AG04449 (cell line): ENCODE measurements at places on chromosomes 11 and 22.

DNA sequence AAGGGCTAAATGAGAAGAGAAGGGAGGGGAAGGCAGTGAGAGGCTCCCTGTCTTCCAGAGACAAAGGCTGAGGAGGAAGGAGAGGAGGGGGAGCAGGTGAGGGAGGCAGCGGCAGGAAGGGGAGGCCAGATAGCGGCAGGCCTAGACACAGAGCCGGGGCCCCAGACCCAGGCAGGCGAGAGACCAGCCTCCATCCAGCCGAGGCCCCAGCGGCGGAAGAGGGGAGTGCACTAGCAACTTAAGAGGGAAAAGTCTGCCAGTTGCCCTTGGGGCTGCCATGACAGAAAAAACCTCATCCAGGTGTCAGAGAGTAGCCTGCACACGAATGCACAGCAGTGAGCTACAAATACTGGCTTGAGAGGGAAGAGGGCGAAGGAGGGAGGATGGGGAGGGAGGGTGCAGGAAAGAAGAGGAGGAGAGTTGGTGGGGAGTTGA, 46.7 kb downstream of the IGLL1 start:
- DNase-seq: no peak

DNA sequence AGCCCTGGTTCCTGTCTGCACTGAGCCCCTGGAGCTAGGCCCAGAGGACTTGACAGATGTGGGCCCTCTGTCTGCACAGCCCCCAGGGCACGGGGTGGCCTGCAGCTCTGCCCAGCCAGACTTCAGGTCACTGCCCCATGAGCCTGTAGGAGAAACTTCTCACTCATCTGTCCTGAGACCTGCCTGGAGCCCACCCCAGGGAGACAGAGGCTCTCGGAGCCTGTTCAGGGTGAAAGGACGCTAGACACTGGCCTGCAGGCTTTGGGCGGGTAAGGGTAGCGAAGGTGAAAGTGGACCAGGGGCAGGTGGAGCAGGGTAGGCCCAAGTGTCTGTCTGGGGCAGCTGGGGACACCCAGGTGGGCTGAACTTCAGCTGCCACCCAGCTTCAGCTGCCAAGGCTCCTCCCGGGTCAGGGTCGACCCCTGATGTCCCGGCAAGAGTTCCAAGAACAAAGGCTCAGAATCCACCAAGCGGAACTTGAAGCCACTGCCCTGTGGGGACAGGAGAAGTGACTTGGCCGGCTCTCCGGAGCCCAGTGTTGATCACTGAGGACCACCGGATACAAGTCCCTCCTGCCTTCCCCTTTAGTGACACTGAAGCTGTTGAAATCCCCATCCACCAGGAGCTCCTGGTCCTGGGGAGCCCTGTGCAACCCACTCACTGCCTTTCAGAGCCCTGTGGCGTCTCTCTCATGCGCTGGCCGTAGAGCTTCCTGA, 90.3 kb downstream of the KCNQ1 start:
- DNase-seq: no peak

DNA sequence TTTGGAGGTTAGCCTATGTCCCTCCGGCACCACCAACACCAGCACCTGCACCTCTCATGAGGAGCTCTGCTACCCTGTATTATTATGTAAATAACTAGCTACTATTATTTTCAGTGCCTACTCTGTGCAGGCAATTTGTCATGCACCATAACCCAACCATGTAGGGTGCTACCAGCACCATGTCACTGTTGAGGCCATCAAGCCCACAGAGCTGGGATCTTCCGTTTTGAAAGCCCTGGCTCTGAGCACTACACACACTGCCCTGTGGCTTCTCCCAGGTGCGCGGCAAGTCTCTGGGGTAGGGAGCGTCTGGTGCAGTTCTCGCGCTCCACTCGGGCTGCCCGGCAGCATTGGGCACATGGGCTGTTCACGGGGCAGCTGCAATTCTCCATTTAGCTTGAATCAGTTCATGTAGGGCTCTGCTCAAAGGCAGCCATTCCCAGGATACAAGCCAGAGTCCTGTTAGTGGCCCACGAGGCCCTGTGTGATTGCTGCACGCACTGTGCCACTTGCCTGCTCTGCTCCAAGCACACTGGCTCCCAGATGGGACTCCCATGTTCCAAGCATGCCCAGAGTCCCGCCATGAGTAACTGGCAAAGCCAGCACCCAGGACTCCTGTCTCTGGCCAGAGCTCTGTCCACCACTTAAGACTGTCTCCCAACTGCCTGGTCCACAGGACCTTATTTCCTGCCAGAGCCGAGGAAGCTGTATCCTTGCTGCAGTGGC, 42.5 kb upstream of the CDON start:
- no peak for DNase-seq

- no peak for DNase-seq
Measured at GRCh38 chr11:58659910-58660570, 37.6 kb downstream of the CNTF start.

DNA sequence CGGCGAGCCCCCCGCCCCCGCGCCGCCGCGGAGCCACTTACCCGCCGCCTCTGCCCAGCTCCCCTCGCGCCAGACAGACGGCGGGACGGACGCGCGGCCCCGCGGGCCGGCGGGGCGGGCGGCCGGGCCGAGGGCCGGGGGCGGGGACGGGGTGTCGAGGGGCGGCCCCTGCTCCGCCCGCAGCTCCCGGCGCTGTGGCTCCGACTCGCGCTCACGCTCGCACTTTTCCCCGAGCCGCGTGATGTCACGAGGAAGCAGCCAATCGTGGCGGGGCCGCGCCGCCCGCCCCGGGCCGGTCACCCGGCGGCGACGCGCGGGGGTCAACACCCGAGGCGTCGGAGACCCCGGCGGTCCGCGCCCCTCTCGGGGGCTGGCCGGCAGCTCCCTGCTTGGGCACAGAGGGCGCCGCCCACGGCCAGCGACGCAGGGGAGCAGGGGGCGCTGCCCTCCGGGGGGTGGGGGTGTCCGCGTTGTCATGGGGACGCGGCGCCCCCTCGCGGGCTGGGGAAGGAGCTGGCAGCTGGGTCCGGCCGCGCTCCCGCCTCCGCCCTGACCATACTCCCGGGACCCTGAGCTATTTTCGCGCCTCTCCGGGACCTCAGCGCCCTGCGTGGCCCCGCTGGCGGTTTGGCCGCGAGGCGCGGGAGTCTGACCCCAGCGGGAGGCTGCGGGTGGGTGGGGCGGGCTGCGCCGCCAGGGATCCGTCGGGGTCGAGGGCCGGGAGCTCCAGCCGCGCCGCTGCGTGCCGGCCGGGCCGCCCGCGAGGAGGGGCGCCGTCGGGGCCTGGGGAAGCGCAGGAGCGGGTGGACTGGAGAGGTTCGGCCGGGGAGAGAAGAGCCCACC, at the start of gene CHRM4:
Gene CHRM4, minus strand, starts transcription at position 199 of the 843 bp plus-strand sequence. CDS start 5,219 bp downstream, outside the sequence.
- no peak for DNase-seq

DNA sequence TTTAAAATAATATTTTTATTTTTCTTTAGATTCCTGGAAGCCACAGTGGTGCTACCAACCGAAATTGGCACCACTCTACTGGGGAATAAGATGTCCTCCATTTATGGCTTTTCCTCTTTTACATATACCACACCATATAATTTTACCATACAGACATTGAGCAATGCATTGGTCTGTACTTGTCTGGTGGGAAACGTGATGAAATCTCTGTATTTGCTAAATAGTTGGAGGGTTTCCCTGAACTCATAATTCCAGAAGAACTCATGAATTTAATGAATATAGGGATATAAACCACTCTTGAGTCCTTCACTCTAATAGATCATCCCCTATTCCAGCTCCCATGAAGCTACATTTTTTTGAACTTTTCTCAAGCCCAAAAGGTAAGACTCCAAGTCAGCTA, 28.0 kb upstream of the MMP13 start:
- DNase-seq: no peak

DNA sequence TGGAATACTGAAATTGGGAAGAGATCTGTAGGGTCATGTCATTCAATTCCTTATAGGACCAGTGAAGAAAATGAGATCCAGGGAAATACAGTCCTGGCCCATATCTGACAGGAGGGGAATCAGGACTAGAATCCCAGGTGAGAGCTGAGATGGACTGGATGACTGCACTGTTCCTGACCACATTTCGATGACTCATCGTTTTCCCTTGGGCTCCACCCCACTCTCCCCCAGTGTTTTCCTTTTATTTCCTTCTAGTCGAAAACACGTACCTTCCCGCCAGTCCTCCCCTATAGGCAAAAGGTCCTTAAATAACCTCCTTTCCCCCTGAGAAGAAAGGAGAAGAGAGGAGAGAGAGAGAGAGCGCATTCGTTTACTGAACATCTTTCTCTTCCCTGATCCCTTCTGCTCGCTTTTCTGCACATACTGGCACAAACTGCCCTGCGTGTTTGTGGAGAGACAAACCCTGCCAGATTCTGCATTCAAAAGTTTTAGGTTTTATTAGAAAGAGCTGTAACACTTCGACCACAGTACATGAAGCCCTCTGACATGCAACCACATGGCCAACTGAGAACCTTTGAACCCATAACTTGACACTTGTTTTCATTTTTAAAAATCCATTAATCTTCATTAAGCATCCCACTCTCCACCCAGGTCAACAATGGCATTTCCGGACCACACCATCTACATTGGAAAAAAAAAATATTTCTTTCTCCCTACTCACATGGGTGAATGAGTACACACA, 565.7 kb downstream of the METTL15 start:
- no peak for DNase-seq
